ENCODE measurements at places on chromosomes 2 and 18. TPM values are rescaled to one million over a fixed set of nuclear protein-coding genes. Genes with fewer than 3 reads are reported as not detected.

Gene MLPH
- total RNA-seq = not detected

DNA sequence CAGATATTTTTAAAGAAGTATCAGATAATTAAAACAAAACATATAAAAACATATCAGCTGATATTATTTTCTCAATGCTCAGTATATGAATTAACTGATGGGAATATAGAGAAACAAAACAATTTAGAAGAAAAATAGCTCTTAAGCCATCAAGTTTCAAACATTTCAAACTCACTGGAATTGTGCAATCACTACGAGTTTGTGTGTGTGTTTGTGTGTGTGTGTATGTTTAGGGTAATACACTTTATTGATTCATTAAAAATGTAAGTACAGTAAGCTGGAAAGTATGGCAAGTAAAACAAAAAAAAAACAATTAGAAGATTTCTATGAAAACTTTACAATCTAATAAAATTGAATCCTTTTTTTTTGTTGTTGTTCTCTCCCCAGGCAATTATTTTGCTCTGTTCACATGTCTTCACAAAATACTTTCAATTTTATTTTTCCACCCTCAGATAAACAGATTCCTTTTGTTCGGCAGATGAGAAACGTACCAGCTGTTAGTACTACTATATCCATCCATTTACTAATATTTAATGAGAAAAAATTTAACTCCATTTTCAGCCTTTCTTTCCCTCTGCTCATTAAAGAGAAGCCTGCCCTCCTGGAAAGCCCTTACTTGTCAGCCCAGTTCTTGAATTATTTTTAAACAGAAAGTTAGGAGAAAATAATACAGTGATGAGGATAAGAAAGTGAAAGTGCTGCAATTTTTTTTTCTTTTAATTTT lies 87.6 kb downstream of the SLC8A1 start:
- H3K36me3 ChIP-seq = no peaks in the 10 kb centered on the region
- H3K27ac ChIP-seq = no peak overlapping the region
- no peak overlapping the region for H3K4me3 ChIP-seq

DNA sequence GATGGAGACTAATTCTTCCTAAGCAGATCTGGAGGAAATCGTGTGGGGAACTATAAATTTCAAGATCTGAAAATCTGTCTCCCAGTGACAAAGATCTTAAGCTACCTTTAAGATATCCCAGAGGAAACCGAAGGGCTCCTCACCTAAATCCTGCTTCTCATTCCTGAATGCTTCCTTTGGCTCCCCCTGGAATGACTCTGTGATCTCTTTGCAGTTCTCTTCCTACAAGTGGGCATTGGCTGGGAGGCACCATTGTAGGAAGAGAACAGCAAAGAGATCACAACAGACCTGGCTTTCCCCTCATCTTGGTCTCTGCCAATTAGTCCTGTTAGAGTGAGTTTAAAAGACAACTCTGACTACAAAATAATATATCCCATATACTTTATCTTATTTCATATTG lies 70.0 kb upstream of the KCNH7 start:
- H3K27ac ChIP-seq = no peak overlapping the region
- H3K4me3 ChIP-seq = no peak overlapping the region
- peak; percentile 51 for DNase-seq
- no peaks in the 10 kb centered on the region for H3K27me3 ChIP-seq
- H3K36me3 ChIP-seq = no peaks in the 10 kb centered on the region

GRCh38 chr2:99734236-99734635 lies 244.4 kb upstream of the REV1 start:
- H3K4me3 ChIP-seq = no peak overlapping the region
- no peaks in the 10 kb centered on the region for H3K27me3 ChIP-seq
- H3K27ac ChIP-seq = no peak overlapping the region
- no peaks in the 10 kb centered on the region for H3K36me3 ChIP-seq
- no peaks in the 10 kb centered on the region for H3K4me1 ChIP-seq

Gene ARHGAP15
- 5.9 TPM for total RNA-seq
